ENCODE measurements at places on chromosomes 7 and 10.

GRCh38 chr10:102967123-102967522 is 49.0 kb downstream of the CNNM2 start:
- no peak for DNase-seq

DNA sequence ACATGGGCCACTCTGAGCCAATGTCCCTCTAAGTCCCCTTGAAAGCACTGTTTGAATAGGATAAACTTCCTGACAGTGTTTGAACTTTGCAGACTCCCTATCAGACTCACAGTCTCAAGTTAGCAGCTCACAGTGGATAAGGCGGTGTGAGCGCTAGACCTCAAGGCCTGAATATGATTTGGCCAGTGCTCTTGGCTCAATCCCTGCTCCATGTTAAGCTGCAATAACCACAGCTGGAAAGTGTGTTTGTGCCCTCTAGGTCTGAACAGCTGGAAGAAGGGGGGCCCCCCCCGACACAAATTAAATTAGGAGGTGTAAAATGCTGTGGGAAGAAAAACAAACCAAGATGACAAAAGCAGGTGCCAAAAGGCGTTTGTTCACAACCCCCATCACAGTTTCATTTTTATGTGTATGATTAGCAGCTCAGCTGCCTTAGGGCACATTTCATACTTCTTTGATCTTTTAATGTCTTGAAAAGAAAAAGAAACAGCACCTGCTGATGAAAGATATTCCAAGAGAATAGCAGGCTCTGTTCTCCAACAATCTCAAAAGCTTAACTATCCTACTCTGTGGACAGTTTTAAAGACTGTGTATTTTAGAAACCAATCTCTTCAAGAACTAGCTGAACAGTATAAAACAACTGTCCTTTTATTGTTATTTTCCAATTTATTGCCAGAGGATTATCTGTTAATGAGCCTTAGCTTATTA is 167.6 kb downstream of the SNX13 start:
- no peak for DNase-seq

- DNase-seq = no peak
These were observed 129.9 kb upstream of the TAC1 start for GRCh38 chr7:97601931-97602457.

GRCh38 chr7:30980751-30981150 is 17.0 kb downstream of the GHRHR start:
- DNase-seq = no peak

- no peak for DNase-seq
These were observed 3.4 kb upstream of the TBRG4 start for GRCh38 chr7:45114926-45115325.

- DNase-seq = peak; percentile 52
These were observed 1.2 kb downstream of the KLF6 start for GRCh38 chr10:3783682-3784432.

- DNase-seq = no peak
These were observed 92.2 kb downstream of the SPDYE5 start for GRCh38 chr7:75584354-75584753.

DNA sequence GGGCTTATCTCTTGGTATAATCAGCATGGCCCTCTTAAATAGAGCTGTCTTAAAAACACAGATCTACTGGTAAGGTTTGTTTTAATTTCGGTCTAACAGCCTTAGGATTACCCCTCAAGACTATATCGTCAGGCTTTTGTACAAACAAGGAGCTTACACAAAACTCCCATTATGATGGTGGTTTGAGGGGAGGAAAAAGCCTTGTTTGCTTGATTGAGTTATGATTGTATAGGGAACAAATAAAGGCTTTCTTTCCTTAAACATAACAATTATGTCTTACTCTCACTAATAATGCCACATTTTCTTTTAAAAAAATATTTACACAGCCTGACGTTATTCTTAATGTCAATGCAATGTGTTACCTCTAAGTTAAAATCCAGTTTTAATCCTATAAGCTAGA is 188.8 kb upstream of the TCF7L2 start:
- DNase-seq = no peak

GRCh38 chr10:23695825-23696420 is 257.0 kb downstream of the OTUD1 start:
- no peak for DNase-seq

- DNase-seq = no peak
These were observed 409.0 kb downstream of the CDC14C start for GRCh38 chr7:49333180-49333881.

GRCh38 chr7:3092468-3092867 is 48.8 kb upstream of the CARD11 start:
- no peak for DNase-seq

DNA sequence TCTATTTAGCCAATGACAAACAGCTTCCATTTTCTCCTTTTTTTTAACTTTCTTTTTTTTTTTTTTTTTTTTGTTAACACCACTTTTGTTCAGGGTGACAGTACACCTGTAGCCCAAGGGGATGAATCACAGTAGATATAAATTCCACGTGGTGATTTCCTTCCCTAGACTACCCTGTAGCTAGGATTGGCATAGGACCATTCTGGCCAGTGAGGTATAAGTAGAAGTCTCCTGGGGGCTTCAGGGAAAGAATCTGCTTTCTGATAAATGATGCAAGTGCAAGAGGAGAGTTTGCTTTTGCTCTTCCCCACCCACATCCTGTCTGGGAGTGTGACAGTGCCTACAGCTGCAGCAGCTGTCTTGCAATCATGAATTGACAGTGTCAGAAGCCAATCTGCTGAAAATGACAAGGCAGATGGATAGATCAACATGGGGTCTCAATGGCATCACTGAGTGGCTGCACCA is 63.2 kb upstream of the TOMM7 start:
- DNase-seq = peak; percentile 15

- no peak for DNase-seq
These were observed 4.4 kb downstream of the ZNF485 start for GRCh38 chr10:43610636-43611035.

GRCh38 chr7:2729893-2730716 is 42.1 kb downstream of the AMZ1 start:
- DNase-seq = no peak

GRCh38 chr7:150631866-150632864 is at the start of gene GIMAP6:
GIMAP6 (minus strand) TSS chr7:150632385; CDS start chr7:150630142, 2,243 bp downstream.
- no peak for DNase-seq

GRCh38 chr7:11710377-11710776 is 121.6 kb downstream of the THSD7A start:
- DNase-seq = no peak

- no peak for DNase-seq
These were observed 203.1 kb upstream of the PCLO start for GRCh38 chr7:83365746-83366145.

Measured in BE2C (cell line).